COLO829 (cell line): ENCODE measurements at places on chromosomes 3 and 15.

GRCh38 chr15:30997270-30997669, 5.8 kb upstream of the MTMR10 start:
- DNase-seq, result no peak

DNA sequence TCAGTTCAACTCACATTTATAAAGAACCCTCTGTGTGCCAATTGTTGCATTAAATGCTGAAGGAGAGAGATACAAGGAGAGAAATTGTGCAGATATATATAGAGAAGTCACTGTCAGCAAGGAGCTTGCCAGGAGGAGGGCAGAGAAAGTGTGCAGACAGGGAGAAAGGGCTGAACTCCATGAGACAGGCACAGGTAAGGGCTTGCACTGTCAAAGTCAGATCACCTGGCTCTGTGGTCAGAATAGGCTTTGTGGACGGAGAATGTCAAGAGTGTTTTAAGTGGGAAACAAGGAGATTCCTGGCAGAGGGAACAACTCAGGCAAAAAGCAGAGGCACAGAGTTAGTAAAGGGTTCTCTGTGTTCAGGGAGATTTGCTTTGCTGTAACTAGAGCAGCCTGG, 303.0 kb upstream of the TPRG1 start:
- DNase-seq, result no peak

- no peak for DNase-seq
These were observed 500.3 kb upstream of the LMCD1 start for GRCh38 chr3:8001307-8001706.

DNA sequence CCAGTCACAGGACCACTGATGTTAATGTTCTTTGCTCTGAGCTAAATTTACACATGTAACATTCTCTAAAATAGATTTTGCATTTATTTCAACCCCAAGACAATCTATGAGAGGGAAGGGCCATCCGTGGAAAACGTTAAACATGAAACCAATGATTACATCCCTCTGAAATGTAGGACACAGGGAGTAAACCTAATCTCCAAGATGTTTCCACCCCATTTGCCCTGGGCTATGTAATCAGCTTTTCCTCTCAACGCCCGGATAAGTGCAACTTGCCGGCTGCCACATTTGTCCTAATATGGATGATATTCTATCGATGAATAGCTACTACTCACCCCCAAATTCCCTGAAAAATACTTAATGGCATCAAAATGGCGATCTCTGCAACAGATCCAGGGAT, 6.4 kb upstream of the FMN1 start:
- DNase-seq, result no peak

GRCh38 chr3:94234177-94234788, 171.4 kb downstream of the NSUN3 start:
- peak; percentile 72 for DNase-seq

DNA sequence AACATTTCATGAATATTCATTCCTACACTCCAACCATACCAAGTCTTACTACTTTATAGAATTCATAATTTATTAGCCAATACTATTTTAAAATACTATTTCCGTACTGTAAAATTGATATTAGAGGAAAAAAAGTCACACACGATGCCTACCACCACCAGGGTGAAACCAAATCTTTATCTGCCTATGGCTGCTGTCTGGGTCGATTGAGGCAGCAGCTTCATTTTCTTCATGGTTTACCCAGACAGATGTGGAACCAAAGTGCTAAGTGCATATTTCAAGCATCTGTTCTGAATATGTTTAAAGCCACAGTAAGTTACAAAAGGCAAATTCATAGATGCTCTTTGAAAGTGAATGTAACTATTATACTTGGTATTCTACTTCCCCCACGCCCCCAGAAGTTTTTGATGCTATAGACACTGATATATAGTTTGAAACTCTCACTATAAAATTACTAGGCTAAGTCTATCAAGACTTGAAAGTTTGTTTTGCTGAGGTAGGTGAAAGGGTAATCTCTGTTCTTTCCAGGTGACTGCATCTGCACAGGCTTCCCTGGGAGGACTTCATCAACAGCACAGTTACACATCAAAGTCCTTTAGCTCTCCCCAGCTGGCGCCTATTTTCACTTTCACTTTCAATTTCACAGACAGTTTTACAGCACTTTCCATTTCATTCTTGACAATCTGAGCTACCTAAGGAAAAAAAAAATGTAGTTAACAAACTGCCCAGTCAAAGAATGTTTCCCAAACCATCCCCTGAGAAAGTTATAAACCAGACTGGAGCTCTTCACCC, 113.9 kb downstream of the POLQ start:
- peak; percentile 69 for DNase-seq

GRCh38 chr3:178295292-178295912, 240.8 kb upstream of the KCNMB2 start:
- no peak for DNase-seq

DNA sequence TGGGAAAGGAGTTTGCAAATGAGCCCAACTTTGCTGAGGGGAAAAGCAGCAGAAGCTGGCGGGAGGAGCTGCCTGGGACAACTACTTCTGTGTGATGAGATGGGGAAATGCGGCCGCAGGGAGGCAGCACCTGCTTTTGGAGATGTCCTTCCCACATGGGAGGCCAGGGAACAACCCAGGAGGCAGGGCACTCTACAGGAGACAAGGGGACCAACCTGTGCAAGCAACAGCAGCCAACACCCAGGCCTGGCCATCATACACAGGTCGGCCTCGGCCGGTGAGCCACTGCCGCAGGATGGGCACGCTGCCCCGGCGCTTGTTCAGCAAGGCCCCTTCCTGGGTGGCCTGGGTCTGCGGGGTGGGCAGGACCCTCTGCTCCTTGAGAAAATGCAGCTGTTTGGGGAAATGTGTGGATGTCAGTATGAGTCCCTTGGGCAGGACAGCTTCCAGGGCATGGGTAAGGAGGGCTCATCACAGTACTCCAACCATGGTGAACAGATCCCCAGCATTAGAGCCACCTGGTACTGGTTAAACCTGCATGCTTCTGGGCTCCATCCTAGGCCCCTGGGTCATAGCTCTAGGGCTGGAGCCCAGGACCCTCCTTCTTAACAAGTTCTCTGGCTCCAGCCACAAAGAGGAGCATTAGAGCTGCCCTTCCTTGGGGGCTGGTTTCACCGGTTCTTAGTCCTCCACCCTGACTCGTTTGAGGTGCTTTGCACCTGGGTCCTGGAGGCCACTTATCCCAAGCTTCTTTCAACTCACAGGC, 11.6 kb downstream of the EPB42 start:
- DNase-seq, result no peak

DNA sequence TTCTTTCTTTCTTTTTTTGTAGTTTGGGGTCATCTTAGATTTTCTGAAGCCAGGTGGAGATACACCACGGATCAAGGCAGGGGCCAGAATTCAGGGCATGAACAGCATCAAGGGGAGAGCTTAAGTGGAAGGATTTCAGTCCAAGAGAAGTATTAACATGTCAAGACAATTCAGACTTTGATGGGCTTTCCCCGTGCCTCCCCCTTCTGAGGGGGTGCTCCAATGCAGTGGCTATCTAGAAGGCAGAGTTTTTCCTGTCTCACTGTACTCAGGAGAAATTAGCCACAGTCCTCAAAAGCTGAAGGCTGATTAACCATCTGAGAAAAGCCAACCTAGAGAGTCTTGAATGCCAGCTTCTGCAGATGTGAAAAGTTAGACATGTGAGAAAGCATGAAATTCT, 127.3 kb downstream of the TGFBR2 start:
- no peak for DNase-seq

GRCh38 chr15:80434926-80435720, 30.9 kb downstream of the ARNT2 start:
- no peak for DNase-seq

DNA sequence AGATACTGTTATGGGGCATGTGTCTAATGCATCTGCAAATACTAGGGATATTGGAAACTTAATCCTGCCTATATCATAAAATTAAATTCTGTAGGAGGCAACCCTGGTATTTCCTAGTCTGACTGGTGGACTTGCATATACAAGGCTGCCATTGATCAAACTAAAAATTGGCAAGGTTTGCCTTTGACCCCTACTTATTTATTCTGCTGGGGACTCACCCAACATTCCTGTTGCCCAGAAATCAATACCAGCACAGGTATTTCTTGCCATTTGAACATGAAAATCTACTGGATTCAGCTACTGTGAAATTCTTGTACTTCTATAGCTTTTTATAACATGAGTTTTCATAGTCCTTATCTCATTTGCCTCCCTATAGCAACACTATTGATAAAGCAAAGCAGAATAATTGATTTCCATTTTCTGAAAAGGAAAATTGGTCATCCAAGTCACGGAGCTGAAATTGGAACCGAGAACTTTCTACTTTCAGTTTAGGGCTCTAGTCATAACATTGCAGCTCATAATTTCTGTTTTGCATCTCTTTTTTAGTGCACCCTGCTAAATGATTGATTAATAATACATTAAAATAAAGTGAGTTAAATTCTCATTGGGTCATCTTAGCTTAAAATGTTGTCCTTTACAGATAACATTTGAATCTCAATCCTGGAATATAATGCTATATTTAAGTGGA, 365.2 kb downstream of the MFSD1 start:
- no peak for DNase-seq

DNA sequence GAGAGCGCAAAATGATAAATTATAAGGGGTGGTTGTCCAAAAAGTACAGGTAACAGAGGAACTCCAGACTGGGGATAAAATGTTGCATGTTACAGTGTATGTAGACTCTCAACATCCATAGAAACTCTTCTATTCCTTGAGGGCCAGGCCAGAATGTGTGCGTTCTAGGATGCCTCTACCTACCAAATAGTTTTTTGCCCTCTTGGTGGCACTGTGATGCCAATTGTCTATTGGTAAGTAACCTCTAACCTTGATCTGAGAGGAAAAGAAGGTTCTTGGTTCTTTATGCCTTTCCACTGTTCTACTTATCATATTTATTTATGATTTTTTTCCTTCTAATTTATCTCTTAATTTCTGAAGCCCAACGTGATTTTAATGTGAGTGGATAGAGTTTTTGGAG, 424.6 kb downstream of the GRM7 start:
- DNase-seq, result no peak

- DNase-seq, result no peak
These were observed 126.5 kb upstream of the THBS1 start for GRCh38 chr15:39454189-39454986.

GRCh38 chr3:124654470-124654845, 75.8 kb upstream of the UMPS start:
- DNase-seq, result no peak

GRCh38 chr3:60339304-60339703, 911.9 kb downstream of the FHIT start:
- no peak for DNase-seq
